ENCODE measurements at places on chromosomes 2 and 18.

- DNase-seq = no peak
These were observed 53.7 kb upstream of the LRRC30 start for GRCh38 chr18:7177116-7177744.

- DNase-seq = no peak
These were observed 126.8 kb downstream of the PXDN start for GRCh38 chr2:1617425-1618021.

DNA sequence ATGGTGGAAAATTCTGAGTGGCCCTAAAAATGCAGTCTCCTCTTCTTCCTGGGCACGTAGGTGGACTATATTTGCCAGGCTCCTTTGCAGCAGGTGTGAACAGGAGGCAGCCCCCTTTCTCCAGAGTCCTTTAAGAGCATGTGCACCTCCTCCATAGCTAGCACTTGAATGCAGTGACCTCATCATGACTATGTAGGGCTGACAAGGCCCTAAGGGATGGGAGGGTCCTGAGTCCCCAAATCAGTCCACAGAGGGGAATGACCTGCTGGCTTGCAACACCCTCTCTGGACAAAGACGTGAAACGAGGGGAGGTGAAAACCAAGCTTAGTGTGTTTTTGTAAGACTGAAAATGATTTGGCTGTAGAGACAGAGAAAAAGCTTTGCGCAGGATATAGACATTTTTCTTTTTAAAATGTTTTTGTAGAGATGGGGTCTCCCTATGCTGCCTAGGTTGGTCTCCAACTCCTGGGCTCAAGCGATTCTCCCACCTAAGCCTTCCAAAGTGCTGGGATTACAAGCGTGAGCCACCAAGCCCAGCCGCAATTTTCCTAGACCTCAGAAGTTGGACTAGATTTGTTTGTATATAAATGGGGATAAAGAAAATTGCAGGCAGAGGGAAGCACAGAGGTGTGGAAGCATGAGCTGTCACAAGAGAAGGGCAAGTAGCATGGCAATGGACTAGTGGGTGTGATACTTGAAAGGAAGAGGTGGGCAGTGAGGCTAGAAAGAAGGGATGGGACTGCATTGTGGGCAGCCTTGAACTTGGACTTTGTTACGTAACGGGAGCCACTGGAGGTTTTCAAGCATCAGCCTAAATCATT is 28.8 kb downstream of the LONRF2 start:
- no peak for DNase-seq

DNA sequence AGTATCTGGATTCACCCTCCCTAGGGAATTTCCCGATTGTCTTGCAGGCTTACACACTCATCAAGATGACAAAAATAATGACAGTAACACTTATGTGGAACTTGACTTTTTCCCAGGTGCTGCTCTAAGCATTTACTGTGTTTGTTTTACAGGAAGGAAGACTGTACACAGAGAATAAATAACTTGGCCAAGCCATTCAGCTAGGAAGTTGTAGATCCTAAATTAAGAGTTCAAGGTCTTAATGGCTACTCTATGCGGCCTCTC is 549 bp upstream of the DPP4 start:
- DNase-seq = no peak

DNA sequence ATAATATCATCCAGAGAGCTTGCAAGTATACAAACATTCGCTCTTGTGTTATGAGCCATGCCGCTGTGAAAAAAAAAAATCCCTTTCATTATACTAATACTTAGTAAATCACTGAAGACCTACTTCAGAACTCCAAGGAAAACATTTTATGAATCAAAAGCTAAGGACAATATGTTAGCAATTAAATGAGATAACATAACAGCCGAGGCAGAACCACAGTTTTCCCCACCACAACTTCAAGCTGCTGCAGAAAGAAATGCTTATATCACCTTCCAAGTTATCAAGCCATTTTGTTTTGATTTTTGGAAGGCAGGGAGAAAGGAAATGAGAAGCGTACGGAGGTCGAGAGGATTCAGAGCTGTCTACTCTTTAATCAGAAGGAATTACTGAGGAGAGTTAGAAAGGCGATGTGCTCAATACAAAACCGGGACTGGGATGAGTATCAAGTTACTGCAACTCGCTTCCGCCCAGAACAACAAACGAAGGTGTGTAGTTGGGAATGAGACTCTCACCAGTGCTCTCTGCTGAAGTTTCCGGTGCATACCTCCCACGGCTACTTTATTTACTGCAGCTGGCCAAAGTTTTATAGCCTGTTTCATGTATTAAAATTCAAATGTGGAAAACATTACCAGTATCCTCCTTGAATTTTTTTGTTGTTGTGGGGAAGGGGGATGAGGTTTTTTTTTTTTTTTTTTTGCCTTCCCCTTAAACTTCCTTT is 292.2 kb upstream of the CCDC68 start:
- DNase-seq = no peak

- DNase-seq = no peak
These were observed 154.3 kb downstream of the RNF152 start for GRCh38 chr18:61738488-61738887.

- DNase-seq = no peak
These were observed 35.5 kb downstream of the IL1R2 start for GRCh38 chr2:102027036-102027980.

DNA sequence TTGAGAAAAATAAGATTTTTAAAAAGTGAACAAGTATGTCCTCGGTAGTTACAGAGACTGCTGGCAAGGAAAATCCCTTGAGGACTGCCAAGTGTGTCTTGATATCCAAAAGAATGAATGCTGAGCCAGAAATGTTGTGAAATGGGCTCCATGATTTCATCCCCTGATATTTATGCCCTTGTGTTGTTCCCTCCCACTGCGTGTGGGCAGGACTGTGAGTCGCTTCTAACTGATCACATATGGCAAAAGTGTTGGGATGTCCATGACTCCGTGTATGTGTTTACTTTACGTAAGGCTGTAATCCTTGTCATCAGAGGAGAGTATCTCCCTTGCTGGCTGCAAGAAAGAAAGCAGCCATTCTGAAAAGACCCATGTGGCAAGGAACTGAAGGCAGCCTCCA is 285.1 kb downstream of the SS18 start:
- DNase-seq = no peak

DNA sequence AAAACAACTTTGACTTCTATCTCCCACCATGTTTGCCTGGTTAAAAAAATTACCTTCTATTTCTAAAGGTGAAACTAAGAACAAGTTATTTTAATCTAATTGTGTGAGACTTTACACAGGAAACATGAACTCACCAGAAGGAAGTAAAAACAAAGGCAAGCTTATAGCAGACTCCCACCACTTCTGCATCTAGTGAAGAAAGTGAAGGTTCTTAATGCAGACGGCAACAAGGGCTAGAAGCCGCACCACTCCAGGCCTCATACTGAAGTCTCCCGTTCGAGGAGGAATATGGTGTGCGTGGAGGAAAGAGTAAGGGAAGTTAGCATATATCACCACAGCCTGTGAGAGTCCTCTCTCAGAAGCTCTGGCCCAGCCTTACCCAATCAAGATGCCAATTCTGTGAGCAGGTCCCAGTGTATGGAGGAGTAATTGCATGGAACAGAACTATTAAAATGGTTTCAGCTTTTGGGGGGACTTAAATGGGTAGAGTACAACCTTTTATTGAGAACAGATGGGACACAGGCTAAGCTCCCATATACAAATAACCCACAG is 958.7 kb downstream of the BCL11A start:
- DNase-seq = no peak

GRCh38 chr2:70086278-70086837 is 919 bp upstream of the PCBP1 start:
- peak; percentile 48 for DNase-seq

- DNase-seq = no peak
These were observed 977.3 kb upstream of the ACVR2A start for GRCh38 chr2:146867477-146867986.

DNA sequence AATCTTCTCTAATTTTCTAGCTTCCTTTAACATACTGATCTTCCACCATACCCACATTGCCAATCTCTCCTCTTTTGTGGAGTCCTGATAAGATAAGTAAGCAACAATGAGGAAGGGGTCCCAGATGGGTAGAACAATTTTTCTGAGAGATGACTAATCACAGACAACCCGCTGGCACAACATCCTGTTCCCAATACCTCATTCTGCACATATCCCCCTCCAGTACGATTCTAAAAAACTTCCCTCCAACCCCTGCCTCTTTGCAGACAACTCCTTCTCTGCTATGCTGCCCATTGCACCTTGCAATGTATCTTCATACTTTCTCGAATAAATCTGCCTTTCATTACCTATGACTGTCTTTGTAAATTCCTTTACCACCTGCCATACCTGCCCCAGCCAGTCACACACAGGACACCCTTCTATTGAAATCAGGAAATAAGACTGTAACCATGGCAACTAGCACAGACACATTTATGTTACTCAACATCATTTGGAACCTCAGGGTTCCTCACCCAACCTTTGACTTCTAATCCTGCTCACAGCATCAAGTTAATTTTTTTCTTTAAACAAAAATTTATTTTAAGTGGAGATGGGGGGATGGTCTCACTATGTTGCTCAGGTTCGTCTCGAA is 7.4 kb upstream of the EXOC6B start:
- no peak for DNase-seq

DNA sequence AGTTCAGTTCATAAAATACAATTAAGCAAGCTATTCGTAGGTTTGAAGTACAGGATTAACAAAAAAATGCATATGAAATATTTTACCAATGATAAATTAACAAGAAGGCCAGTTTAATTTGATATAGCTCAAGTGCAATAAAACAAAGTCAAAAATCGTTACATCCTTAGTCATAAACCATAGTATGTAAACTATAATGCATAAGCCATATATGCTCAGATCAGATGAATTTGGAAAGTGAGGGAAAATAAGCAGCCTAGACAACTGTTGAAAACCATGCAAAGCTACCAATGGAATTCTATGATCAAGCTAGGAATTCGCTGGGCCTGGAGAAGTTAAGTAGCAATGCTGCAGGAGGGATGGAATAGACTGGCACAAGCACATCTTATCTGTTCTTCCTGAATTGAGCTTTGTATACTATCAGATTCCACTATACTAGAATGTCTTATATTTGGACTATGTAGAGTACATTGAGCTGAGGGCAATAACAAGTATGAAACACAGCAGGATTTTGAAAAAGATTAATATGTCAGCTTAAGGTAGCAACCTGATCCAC is 682.0 kb downstream of the IRS1 start:
- no peak for DNase-seq

GRCh38 chr2:52083214-52083613 is 1051.3 kb upstream of the NRXN1 start:
- no peak for DNase-seq

- DNase-seq = no peak
These were observed 12.9 kb downstream of the STAT1 start for GRCh38 chr2:191001032-191001431.

GRCh38 chr2:12715258-12716031 is 1.3 kb upstream of the TRIB2 start:
- DNase-seq = no peak

DNA sequence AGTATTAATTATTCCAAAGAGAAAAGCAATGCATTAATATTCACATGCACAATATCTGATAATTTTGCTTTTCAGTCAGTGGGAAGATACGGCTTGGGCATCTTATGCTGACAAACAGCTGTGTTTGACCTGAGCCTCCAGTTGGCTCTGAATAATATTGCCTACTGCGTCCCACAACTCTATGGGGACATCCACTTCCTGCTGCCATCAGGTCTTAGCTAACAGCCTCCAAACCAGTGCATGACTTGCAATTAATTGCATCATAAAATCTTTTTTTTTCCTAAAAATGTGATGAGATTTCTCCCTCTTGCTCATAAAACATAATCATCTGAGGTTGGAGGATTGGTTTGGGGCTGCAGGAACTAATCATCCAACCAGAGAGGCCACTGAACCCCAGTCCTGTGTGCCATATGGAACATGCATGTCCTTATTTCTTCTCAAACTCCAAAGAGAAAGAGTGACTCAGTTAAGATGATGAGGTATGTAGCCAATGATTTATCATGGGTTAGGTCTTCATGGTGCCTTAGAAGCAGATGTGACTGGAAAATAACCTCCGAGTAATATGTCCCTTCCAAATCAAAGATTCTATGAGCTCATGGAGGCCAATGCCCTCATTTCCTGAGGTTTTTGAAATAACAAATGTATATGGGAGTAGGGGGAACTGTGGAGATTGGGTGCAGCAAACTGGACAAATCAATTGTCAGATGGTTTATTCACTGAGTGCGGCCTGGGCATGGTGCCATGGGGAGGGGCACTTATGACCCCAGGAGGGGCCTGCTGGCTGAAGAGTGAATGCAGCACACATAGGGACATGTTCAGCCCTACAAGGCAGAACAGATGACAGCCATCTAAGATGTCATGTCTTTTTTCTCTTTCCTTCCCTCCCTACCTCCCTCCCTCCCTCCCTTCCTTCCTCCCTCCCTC is 39.4 kb downstream of the EDAR start:
- DNase-seq = no peak

DNA sequence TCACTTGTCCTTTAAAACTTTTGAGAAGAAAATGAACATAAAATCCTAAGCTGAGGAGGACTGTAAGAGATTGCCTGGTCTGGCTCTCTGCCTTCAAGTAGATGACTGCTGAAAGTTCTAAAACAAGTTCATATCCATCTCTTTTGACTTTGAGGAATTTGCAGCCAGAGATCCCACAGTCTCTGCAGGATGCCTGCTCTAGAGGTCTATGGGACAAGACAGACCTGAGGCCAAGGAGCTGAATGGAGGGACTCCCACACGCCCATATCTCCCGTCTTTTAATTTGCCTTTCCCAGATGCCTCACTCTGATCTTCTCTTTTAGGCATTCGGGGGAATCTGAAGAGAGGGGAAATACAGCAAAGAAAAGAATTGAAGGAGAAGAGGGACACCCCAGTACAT is 255.9 kb upstream of the RASGRP3 start:
- no peak for DNase-seq

DNA sequence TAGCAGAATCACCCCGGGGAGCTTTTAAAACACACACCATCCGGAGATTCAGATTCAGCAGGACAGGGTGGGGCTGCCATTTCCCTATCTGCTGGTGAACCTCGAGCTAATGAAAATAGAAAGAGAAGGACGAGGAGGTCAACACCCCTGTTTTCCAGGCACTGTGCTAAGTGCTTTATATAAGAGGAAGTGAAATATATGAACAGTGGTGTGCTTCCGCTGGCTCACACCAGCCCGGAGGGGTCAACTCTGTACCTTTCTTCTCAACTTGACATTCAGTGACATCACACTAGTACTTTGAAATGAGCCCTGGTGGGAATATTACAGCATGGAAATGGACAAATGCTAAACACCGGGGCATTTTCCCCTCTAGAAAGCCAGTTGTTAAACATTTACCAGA is 108.3 kb upstream of the LTBP1 start:
- DNase-seq = no peak
